Pons (tissue), 1 donor: ENCODE measurements at places on chromosomes 12 and 14.
A peak's percentile ranks its signal among the peaks of the same experiment; 100 is the strongest.

GRCh38 chr12:67331828-67332227 is 62.7 kb downstream of the CAND1 start:
- DNase-seq: no peak

DNA sequence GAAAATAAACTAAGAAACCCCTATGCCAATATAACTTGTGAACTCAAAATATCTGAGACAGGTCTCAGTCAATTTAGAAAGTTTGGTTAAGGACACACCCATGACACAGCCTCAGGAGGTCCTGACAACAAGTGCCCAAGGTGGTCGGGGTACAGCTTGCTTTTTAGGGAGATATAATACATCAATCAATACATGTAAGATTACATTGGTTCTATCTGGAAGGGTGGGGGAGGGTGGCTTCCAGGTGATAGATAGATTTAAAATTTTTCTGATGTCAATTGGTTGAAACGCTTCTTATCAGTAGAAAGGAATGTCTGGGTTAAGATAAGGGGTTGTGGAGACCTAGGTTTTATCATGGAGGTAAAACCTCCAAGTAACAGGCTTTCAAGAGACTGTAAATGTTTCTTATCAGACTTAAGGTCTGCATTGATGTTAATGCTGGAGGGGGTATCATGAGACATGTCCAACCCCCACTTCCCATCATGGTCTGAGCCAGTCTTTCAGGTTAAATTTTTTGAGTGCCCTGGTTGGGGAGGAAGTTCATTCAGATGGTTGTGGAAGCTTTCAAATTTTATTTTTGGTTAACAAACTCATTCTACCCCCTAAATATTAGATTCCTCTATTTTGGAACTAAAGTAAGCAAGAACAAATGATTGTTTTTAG is 82.0 kb upstream of the RASSF8 start:
- DNase-seq: no peak

GRCh38 chr12:97276661-97277429 is 185.8 kb upstream of the RMST start:
- no peak for DNase-seq

GRCh38 chr14:103138301-103139131 is 15.3 kb downstream of the TNFAIP2 start:
- DNase-seq: no peak

DNA sequence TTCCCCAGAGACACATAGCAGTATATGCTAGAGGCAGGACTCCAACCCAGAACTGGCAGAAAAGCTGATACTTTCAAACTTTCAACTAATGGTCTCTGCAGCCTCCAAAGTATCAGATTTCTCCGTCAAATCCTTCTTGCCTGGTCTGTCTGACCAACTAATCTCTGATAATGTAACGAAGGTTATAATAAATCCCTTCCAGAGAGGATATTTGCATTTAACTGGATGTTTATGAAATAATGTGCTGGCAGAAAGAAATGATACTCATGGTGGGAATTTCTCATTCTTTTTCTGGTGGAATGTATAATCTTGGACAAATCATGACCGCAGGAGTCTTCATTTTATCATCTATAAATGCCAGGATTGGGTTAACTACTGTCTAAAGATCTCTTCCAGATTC is 860.3 kb downstream of the DIO2 start:
- DNase-seq: no peak

GRCh38 chr12:129530517-129530916 is 373.3 kb downstream of the TMEM132D start:
- DNase-seq: no peak

- DNase-seq: no peak
Observed at GRCh38 chr12:94305130-94305957, 154.3 kb downstream of the CEP83 start.

GRCh38 chr12:111635524-111635923 is 36.4 kb upstream of the ATXN2 start:
- DNase-seq: no peak

GRCh38 chr12:130424858-130425697 is 87.4 kb downstream of the PIWIL1 start:
- no peak for DNase-seq

- no peak for DNase-seq
Observed at GRCh38 chr14:36070720-36071043, 105.8 kb downstream of the PTCSC3 start.

DNA sequence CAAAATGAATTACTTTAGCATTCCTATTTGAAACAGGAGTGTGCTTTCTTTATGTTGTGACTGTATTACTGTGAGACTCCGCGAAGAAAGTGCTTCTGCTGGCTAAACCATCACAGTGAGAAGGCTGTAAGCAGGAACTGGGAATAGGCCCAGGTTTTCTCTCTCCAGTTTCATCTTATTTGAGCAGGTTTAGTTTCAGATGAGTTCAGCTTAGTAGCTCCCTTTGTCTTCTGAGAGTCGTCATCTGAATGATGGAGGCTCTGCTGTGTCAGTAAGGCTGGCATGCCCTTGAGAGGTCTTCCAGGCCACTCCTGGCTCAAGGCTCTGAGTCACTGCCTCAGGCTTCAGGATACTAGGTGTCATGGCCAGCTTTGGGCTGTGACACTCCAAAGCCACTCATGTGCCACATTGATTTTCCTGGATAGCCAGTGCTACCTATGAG is 205.6 kb upstream of the RGS6 start:
- DNase-seq: no peak

- peak; percentile 49 for DNase-seq
Observed at GRCh38 chr14:75542588-75543091, 20.4 kb downstream of the BATF start.

- no peak for DNase-seq
Observed at GRCh38 chr12:101695706-101696105, 1.7 kb upstream of the CHPT1 start.

DNA sequence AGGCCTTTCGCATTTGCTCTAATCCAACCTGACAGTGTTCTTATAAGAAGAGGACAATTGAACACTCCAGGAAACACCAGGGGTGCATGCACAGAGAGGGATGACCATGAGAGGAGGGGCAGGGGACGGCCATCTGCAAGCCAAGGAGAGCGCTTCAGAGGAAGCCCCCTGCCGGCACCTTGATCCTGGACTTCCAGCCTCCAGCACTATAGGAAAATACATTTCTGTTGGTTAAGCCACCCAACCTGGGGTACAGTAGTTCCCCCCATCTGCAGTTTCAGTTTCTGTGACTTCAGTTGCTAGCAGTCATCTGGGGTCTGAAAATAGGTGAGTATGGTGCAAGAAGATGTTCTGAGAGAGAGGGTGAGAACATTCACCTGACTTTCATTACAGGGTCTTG is 64.7 kb downstream of the CLMN start:
- no peak for DNase-seq
